T-helper 17 cell (primary cell): ENCODE measurements at places on chromosomes 2 and 18.

GRCh38 chr2:167355821-167356220 lies 467.5 kb downstream of the XIRP2 start:
- no peak for DNase-seq

DNA sequence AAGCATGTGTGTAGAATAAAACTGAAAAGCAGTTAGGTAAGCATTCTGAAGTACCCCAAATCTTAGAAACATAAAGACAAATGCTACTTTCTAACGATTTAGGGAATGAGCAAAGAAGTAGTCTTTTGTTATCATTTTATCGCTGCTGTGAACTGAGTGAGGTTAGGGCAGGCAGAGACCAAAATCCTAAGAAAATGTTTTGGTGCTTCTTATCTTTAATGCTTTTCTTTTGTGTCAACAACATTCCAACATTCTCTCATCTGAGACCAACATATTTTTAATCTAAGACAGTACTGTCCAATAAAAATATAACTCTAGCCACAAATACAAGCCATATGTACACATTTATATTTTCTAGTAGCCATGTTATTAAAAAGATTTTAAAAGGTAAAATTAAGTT lies 789.4 kb upstream of the PIK3C3 start:
- DNase-seq, result no peak

- DNase-seq, result no peak
Measured at GRCh38 chr18:9855681-9856080, 30.1 kb upstream of the TXNDC2 start.

GRCh38 chr2:20992201-20992711 lies 51.6 kb downstream of the APOB start:
- no peak for DNase-seq

DNA sequence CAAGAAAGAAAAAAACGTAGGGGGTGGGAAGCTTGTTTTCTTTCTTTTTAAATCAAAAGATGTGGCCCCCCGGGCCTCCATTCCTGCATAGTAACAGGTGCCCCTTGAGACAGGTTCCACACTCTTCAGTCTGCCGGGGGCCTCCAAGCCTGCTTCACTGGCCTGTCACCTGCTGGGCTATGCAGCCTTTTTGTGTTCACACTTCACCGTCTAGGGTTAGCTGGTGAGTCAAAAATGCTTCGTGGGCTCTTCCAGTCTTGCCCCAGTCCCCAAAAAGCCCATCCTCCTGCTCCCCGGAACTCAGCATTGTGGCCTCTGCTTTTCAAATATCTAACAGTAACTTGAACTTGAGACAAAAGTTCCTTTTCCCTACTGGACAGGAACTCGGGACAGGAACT lies 67.9 kb downstream of the POLR1A start:
- DNase-seq, result no peak

DNA sequence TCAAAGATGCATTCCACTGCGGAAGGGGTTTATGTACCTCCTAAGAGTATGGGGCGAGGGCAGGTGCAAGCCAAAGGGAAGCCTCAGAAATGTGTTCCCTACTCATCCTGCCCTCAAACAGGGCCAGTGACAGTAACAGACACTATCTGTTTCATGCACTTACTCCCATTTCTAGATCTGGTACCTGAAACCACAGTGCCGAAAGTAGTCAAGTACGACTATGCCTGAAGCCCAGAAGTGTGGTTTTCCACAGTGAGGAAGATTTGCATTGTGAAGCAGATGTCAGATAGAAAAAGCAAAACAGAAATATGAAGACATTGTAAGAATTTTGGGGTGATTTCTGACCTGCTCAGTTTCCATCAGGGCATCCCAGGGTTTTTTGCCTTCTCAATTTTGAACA lies 748.7 kb downstream of the RNF144A start:
- DNase-seq, result no peak

DNA sequence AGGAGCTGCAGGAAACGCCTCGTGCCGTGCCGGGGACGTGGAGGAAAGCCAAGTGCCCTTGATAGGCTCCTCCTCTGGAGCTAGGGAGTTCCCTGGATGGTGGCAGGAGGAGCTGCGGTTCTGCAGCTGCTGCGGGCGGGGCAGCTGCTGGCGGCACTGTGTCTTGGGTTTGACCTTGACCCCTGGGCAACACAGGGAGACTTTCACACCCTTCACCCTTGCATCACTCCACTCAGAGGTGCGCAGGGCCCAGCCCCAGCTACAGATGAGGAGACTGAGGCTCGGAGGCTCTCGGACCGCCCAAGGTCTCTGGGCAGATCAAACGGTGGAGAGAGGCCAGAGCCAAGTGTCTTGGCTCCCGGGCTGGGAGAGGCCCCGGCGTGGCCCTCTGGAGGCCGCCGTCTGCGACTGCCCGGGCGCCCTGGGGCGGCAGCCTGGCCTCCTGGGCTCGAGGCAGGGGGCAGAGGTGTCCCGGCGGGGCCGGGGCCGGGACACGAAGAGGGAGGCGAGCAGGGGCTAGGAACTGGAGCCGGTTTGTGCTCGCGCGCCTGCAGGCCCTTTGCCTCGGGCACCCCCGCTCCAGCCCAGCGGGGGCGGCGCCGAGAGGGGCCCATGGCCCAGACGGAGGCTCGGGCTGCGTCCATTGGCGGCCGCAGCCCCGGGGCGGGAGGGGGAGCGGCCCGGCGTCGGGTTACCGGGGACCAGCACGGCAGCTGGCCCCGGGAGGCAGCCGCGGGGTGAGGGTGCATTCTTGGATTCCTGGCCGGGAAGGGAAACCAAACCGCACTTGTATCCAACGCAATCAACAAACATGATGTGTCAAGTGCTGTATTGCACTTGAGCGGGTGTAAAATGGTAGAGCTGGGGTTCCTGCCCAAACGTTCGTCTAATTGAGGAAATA lies 129.6 kb upstream of the SLC1A4 start:
- DNase-seq, result no peak

GRCh38 chr2:31110431-31110830 lies 27.8 kb downstream of the GALNT14 start:
- DNase-seq, result no peak

DNA sequence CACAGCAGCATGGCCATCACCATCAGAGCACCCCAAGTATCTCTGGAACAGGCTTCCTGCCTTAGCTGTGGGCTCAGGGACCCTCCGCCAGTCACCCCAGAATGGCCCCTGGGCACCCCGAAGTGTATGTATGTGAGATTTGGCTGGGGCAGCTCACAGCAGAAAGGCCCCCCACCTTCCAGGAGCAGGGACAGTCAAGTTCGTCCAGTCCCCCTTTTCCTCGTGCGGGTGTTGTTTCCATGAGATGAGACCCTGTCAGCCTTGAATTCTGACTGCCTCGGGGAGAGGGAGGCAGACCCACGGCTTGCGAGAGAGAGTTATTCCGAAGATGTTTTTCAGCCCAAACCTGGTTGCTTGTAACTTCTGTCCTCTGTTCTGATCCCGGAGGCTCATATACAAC lies 290.9 kb upstream of the HDAC4 start:
- DNase-seq, result no peak

DNA sequence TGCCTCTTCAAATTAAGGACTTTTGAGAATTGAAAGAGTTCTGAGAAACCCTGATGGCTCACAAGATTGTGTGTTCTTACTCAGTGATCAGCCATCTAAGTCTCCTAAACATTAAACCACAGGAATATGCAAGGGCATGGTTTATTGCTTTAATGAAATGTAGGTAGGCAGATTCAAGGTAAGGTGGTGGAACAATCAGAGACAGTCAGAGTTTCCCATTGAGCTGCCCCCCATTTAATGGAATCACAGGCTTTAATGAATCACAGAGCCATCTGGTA lies 107.8 kb upstream of the LRATD1 start:
- no peak for DNase-seq

GRCh38 chr2:218168635-218169462 lies 2.1 kb upstream of the CXCR1 start:
- DNase-seq, result peak; percentile 57

DNA sequence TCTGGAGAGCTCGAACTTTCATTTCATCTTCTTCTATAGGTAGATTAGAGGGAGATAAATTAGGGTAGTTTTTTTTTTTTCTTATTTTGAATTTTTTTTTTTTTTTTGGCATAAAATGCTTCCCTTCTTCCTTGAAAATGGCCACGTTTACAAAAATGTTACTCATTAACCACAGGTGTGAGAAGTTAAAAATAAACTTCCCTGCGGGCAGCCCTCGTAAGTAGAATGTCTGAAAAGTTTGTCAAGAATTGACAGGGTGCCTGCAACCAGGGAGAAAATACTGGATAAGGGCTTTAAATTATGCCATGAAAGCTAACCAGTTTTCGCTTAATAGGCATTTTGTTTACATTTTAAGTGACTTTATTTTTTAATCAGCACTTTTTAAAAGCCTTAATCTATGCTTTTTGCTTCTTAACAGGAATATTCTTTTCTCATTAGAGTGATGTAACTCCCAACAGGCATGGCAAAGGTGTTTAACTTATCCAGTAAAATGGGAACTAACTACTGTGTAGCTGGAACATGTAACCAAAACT lies 4.2 kb upstream of the FN1 start:
- DNase-seq, result no peak

DNA sequence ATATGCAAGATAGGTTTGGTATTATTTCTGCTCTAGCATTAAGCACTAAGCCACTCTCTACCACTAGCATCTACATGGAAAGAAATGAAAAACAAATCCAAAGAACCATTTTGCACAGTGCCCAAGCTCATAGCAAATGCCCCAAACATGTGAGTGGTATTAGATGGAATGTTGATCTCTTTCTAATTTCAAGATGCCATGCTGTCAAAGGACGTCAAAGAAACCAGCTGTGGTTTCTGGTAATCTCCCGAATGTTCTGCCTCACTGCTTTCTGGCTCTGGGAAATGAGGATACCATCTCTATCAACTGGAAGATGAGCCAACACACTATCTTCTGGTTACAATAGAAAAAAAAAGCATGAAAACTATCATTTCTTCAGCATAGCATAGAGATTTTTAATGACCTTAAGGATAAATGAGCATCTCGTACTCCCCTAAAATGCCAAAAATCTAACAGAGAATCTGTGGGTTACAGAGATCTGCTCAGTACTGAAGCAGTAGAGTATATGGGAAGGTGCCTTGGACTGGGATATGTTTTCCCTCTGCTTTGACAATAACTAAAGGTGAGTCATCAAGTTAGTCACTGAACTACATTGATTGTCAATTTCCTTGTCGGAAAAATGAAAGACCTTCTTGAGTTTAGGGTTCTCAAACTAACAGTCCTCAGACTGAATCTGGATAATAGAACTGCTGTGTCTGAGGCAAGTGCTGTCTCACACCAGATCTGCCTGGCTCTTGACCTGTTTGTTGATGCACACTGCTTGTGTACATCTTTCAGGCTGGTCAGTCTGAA lies 244.8 kb upstream of the NCKAP5 start:
- no peak for DNase-seq

DNA sequence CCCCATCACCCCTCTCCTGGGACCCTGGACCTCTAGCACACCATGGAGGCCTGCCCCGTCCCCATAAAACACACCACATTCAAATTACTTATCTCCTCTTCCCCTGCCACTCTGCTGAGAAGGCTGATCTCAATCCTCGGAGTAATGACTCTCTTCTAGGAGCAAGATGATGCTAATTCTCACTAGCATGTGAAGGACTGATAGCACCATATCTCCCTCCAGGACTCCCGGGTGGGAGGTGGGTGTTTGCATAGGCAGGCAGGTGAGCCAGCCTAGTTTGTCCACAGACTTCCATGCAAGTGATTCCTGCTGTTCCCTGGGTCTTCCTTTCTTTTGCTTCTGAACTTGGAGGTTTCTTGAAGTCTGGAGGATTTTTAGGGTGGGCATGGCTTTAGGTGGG lies 40.5 kb downstream of the HPCAL1 start:
- no peak for DNase-seq

GRCh38 chr18:70280007-70280925 lies 8.6 kb upstream of the SOCS6 start:
- no peak for DNase-seq

DNA sequence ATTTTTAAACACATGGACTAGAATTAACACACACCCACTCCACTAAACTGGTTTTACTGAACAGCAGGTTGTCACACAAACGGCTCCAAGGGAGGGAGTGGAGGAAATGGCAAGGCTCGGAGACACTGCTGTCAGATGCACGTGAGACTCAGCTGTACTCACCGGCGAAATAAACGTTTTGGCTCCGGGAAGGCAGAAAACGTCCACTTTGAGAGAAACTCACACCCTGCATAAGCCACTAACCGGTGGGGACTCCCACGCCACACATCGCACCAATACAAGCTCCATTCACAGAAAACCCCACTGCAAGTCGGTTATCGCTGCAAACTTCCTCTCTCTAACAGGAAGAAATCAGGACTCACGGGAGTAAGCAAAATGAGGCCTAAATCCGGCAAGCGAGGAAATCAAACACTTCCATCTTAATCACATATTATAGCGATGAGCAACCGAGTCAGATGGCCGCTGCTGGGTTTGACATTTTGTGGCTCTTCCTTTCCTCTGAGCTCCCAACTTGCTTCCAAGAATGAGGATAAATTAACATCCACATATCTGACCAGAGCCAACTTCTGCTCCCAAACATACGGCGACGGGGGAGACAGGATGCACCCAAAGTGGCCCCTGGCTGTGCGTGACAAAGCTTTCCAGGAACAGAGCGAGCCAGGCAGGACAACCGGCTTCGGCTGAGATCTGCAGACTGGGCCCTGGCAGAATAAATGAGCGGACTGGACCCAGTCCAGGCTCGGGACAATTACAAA lies 63.5 kb downstream of the HDAC4 start:
- DNase-seq, result no peak

GRCh38 chr2:226703514-226703913 lies 96.1 kb downstream of the IRS1 start:
- no peak for DNase-seq

DNA sequence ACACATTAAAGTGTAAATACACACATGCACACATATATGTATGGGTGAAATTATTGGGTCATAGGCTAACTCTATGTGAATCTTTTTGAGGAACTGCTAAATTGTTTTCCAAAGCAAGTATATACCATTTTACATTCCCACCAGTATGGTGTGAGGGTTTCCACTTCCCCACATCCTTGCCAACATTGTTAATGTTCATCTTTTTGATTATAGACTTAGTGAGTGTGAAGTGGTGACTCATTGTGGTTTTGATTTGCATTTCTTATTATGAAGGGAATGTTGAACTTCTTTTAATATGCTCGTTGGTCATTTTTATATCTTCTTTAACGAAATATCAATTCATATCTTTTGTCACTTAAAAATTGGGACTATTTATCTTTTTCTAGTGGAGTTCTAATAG lies 181.8 kb upstream of the GCFC2 start:
- DNase-seq, result no peak

- DNase-seq, result no peak
Measured at GRCh38 chr2:42957109-42957860, 164.9 kb upstream of the HAAO start.

DNA sequence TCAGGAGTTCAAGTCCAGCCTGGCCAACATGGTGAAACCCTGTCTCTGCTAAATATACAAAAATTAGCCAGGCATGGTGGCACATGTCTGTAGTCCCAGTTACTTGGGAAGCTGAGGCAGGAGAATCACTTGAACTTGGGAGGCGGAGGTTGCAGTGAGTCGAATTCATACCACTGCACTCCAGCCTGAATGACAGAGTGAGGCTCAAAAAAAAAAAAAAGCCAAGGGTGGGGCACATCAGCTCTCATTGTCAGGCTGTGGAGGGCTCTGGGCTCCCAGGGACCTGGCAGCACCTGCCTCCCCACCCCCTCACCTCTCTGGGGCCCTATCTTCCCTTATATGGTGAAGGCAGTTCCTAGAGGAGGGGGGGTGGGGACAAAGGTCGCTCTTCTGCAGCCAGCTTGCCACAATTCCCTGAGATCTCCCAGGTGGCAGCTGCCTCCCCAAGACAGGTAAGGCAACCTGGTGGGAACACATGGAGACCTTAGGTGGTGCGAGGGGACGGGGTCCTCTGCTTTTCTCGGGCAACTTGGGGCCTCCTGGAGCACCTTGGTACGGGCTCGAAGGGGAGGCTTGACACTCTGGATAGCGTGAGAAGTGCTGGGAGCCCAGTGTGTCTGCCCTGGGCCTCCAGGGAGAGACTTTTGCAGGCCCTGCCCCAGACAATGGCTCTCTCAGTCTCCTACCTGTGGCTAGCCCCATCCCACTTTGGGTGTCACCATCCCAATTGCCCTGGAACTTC lies at the start of gene VIL1:
VIL1 (plus strand) TSS at position 407 of the 742 bp plus-strand sequence. CDS start 4,656 bp downstream, outside the sequence.
- no peak for DNase-seq
